ENCODE measurements at places on chromosomes 1 and 21.

DNA sequence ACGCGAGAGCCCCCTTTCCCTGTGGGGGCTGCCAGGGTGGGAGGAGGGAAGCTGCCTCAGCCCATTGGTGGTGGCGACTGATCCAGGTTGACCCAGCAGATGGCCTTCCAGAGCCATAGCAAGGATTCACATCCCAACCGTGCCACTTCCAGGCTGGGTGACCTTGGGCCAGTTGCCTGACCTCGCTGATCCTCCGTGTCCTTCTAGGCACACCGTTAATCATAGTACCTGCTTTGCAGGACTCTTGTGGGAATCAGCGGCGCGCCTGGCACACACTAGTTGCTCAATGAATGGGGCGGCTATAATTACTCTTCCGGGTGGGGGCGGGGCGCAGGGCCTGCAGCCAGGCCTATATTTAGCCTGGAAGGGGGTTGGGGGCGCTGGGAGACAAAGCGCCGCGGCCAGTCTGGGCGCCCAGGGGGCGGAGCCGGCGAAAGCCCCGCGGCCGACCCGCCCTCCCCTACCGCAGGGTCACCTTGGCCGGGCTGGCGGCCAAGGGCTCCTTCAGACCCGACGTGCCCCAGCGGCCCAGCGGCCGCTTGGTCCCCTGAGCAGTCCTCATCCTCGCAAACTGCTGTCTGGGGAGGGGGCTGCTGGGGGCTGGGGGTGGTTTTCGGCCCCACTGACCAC is 5.1 kb downstream of the HSPB7 start:
- DNase-seq: peak; percentile 42

GRCh38 chr1:203454986-203455471 is 20.6 kb upstream of the PRELP start:
- no peak for DNase-seq

- DNase-seq: no peak
Observed at GRCh38 chr1:183592733-183593132, 2.5 kb upstream of the NCF2 start.

- peak; percentile 71 for DNase-seq
Observed at GRCh38 chr21:41678924-41679318, 87.9 kb downstream of the RIPK4 start.

- no peak for DNase-seq
Observed at GRCh38 chr21:26909972-26910371, 56.9 kb downstream of the ADAMTS5 start.

Data from omental fat pad (tissue), 4 donors.